Mesenteric fat pad (tissue), 1 donor: ENCODE measurements at places on chromosomes 16 and 17. TPM values are rescaled to one million over a fixed set of nuclear protein-coding genes. Genes with fewer than 3 reads are reported as not detected.

CD300C gene
- total RNA-seq = 4.1 TPM

SYT17 gene
- 1.1 TPM for total RNA-seq

- DNase-seq = no peak
These were observed 78.6 kb upstream of the ZFHX3 start for GRCh38 chr16:73126525-73126853.

PDIA2 gene
- total RNA-seq = 2.2 TPM

CA5A gene
- total RNA-seq = not detected

HAS3 gene
- total RNA-seq = 0.77 TPM
